ENCODE measurements at places on chromosomes 12 and 14.

GRCh38 chr12:12319451-12320183, 30.4 kb downstream of the MANSC1 start:
- DNase-seq, result no peak

GRCh38 chr14:21428930-21429329, 27.0 kb downstream of the CHD8 start:
- no peak for DNase-seq

DNA sequence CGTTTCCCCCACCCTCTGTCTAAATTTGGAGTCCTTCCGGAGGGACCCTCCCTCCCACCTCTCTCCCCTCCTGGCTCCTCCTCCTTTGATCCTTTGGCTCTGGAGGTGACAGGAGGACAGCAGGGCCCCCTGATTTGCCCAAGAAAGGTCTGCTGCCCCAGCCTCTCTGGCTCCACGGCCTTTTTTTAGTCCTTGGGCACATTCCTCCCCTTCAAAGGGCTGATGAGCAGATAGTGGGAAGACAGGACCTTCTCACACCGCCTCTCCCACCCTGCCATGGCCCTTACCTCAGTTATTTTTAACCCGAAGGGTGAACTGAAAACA, 196 bp upstream of the MYH6 start:
- no peak for DNase-seq

DNA sequence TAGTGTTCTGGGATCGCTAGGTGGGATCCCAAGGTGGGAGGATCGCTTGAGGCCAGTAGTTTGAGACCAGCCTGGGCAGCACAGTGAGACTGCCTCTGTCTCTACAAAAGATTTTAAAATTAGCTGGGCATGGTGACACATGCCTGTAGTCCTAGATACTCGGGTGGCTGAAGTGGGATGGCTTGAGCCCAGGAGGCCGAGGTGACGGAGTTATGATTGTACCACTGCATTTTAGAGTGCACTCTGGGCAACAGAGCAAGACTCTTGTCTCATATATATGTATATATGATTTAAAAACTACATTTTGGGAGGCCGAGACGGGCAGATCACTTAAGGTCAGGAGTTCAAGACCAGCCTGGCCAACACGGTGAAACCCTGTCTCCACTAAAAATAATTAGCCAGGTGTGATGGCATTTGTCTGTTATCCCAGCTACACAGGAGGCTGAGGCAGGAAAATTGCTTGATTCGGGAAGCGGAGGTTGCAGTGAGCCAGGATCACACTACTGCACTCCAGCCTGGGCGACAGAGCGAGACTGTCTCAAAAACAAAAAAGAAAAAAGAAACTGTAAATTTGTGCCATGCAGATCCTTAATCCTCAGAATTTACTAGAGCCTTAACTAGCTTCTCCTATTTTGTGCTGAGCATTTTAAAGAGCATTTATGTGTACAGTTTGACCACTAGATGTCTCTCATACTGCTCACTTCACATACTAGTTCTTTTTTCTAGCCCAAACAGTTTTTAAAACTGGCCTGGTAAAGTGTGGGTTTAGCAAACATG, 114.8 kb downstream of the MON2 start:
- no peak for DNase-seq

DNA sequence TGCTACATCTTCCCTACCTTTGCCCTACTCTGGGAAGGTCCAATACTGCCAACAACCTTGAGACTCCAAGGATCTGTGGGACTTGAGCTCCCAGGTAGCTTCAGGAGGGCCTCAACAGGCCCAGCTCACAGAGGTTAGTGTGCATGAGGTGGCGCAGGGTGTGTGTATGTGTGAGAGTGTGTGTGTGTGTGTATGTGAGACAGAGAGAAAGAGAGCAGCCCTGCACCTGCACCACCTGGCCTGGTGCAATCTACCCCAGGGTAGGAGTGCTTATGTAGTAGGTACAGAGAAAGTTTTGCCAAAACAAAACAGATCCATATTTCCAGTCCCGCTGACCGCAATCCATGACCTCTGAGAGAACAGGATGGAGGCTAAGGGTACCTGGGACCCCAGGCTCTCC, 24.6 kb downstream of the TMEM229B start:
- DNase-seq, result no peak

DNA sequence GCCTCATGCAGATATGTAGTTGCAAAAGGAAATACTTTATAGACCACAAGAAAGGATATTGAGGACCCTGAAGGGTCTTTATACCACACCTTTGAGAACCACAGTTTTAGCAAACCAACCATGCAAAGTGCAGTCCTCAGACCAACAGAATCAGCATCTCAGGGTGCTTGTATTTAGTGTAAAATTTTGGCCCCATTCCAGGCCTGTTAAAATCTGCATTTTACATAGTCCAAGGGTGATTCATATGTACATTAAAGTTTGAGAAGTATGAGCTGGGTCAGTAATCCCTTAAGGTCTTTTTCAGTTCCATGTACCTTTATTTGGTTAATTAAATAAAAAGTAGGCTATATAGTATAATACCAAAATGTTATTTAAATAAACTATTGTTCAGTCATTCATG, 91.2 kb downstream of the WNK1 start:
- DNase-seq, result no peak

- no peak for DNase-seq
Observed at GRCh38 chr12:45469902-45470301, 254.0 kb downstream of the ANO6 start.

Measured in activated T-cell treated with anti-CD3 and anti-CD28 coated beads, Interleukin-2, amount 50 U/mL, for 48 hours (primary cell).